ENCODE measurements at places on chromosomes 5 and 9.

DNA sequence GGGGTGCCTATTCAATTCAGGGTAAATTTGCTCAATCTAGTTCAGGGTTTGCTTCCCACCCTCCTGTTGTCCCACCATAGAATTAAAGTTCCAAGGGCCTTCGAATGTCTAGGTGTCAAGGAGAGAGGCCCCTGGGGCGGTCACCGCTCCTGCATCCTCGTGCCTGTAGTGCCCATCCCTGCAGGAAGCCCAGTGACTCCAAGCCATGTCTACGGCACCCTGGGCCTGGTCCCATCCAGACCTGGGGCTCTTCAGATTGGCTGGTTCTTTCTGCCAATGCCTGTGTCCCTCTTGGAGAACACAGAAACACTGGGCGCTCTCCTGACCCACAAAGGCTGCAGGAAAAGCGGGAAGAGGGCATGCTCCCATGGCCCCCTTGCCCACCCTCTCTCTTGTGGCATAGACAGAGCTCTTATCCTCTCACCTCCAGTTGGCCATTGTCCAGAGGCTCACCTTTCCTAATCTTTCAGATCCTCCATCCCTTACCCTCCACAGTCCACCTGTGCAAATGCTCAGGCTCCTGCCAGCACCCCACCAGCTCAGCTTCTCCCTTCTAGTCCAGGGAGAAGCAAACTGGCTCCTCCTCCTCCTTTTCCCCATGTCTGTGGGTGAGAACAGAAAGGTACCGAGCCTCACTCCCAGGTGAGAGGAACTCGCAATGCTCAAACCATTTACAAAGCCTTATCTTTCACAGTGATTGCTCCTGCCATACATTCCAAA is 253.0 kb upstream of the IRX2 start:
- DNase-seq = no peak

- DNase-seq = no peak
These were observed 22.6 kb downstream of the LAMC3 start for GRCh38 chr9:131031642-131032005.

GRCh38 chr9:78682216-78682615 is 385.3 kb downstream of the PSAT1 start:
- no peak for DNase-seq

DNA sequence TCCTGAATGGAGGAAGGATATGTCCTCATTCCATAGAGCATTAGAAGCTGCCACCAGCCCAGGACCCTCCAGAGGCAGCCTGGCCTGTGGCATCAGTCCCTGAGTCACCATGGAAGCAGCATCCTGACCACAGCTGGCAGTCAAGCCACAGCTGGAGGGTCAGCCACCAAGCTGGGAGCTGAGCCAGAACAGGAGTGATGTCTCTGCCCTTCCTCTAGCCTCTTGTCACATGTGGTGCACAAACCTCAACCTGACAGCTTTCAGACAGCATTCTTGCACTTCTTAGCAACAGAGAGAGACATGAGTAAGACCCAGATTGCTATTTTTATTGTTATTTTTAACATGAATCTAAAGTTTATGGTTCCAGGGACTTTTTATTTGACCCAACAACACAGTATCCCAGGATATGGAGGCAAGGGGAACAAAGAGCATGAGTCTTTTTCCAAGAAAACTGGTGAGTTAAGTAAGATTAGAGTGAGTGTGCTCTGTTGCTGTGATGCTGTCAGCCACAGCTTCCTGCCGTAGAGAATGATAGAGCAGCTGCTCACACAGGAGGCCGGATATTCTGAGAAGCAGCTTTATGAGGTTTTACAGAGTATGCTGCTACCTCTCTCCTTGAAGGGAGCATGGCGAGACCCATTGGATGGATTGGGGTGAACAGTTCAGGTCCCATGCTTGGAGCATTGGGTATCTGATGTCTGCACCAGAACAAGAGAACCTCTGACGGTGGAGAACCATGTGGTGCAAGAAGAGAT is 13.0 kb upstream of the CYFIP2 start:
- peak; percentile 47 for DNase-seq

DNA sequence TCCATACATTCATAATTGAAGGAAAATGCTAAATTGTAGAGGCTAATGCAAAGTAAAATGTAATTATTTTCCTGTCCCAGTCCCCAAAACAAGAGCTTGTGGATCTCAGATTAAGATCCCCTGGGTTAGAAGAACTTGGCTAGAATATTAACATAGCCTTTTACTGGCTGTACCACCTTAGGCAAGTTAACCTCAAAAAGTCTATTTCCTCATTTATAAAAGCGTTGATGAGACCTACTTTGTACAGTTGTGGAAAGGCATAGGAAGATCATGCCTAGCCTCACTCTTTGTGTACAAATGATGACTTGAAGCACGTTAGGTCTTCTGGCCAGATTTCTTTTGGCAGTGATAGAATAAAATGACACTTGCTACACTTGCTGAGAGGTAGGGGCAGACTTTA is 97.2 kb downstream of the F2RL2 start:
- DNase-seq = no peak

GRCh38 chr9:27925815-27926214 is 352.5 kb upstream of the C9orf72 start:
- DNase-seq = no peak

DNA sequence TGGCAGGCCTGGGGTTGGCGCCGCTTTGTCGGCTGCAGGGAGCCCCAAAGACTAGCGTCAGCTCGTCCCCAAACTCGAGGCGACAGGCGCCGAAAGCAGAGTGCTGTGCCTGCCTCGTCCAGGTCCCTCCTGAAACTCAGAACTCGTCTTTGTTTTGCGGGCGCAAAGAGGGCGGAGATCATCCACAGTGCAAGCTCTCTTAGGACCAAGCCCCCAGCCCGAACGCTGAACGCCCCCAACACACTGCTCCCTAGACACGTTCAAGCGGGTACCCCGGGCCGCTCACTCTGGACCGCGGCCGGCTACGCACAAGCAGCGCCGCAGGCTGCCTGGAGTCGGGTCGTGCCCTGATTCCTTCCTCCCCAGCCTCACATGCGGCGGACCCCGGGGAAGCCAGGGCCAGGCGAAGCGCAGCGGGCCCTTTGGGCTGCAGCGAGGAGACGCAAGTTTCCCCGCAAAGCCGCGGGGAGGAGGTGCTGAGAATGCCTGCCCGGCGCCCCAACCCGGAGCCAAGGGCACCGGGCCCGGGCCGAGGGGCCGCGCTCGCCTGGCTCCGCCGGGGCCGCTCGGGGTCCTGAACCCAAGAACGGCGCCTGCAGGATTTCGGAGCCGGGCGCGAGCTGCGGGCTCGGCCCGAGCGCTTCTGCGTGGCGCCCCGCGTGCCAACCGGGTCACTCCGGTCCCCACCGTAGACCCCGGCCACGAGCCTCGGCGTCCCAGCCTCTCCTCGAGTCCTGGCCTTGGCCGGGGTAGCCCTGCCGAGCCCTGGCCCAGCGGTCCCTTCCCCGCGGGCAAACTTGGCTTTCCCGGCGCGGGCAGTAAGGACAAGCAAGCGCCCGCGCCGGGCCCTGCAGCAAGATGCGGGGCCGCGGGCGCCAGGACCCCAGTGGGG is 738 bp downstream of the FSTL4 start:
- DNase-seq = no peak

DNA sequence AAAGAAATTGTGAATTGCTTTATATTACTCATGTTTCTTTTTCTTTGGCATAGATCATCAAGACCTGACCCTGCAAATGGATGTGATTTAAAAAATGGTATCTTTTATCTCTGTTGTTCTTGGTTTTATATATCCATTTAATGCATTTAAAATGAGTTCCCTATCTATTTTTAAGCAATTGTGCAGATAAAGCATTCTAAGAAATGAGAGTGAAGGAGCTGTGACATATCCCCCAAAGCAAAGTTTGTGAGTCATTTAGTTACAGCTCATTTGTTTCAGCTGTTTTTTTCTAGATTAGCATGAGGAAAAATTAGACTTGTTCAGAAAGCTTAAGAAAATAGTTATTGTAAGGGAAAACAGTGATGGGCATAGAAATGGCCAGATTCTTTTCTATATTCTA is 7.6 kb upstream of the ELOVL7 start:
- DNase-seq = no peak

DNA sequence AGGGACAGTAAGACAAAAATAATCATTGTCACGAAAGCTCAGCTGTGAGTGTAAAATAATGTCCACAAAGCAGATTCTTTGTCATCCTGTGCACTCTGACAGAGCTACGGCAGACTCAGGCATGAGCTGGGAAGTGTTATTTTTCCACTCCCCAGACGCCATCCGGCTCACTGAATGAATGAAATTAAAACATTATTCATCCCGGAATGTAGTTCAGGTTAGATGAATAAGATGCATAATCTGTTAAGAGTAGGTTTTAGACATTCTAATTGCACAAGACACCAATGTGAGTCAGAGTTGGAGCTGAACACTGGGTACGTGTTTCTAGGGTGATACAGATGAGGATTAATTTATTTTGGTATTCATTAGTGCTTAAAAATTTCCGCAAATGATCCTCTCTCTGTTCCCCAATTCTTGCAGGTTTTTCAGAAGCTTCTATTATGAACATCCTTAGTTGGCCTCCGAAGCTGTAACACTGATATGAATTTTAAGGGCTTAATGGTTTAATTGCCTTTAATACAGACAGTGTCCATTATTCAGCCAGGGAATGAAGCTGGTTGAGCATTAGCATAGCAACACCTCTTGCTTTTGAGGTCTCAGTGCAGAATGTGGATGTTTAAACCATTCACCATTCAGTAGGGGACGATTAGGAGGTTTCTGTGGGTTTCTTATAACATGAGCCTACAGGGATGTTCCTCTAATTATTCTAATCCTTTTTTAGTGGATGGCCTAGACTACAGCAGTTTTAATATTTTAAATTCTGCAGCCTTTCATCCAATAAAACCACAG is 65.6 kb upstream of the FRRS1L start:
- DNase-seq = no peak
